Glomerular endothelial cell (primary cell): ENCODE measurements at places on chromosomes 2 and 18. TPM values are rescaled to one million over a fixed set of nuclear protein-coding genes. Genes with fewer than 3 reads are reported as not detected.

- no peak for DNase-seq
Observed at GRCh38 chr2:148716378-148716920, 71.9 kb downstream of the EPC2 start.

DNA sequence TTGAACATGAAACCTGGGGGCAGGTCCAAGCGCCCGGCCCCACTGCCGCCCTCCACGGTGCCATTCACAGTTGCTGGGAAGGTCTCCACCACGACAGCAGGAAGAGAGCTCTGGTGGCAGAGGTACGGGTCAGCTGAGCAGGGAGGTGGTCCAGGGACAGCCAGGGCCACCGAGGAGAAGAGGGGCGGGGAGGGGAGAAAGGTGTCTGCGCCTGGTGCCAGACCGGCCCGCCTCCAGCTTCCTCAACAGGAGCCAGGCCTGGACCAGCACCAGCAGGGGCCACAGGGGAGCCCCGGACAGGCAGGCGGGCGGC lies 56.2 kb downstream of the BIN1 start:
- DNase-seq, result no peak

GRCh38 chr2:177282181-177282641 lies 17.7 kb upstream of the NFE2L2 start:
- DNase-seq, result no peak

SULT1C2 gene
- total RNA-seq, result not detected in 2 replicates

VWC2L gene
- total RNA-seq, result not detected in 2 replicates

- no peak for DNase-seq
Observed at GRCh38 chr2:164802095-164802707, 39.4 kb downstream of the COBLL1 start.

DNA sequence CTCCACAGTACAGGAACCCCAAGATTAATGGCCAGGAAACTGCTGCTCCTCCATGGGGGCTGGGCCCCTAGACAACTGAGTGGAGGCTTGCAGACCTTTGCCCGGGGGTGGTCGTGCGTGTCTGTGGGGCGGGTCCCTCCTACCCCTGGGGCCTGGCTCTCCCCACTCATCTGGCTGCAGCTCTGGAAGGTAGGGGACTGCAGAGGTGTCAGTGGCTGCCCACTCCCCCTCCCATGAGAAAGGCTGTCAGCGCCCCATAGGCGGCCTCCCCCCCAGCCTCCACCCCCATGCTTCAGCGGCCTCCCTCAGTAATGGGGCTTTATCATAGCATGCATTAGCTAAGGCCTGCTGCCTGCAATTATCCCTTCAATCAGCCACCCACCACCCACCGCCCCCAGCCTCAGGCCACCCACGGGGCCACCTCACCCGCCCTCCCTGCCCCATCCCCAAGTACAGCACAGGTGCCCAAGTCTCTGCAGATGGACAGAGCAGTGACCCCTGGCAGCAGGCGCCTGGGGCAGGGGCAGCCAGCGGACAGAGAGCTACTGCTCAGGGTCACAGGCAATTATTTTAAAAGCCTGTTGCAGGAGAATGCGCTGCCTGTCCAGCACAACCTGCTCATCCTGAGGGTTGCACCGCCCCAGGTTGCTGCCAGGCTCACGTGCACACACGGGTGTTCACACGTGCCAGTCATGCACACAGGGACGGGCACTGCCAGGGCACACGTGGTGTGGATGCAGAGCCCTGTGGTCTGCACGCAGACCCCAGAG lies 9.1 kb upstream of the ECEL1 start:
- no peak for DNase-seq

GRCh38 chr2:72992734-72993102 lies 75.4 kb downstream of the EMX1 start:
- no peak for DNase-seq

DNA sequence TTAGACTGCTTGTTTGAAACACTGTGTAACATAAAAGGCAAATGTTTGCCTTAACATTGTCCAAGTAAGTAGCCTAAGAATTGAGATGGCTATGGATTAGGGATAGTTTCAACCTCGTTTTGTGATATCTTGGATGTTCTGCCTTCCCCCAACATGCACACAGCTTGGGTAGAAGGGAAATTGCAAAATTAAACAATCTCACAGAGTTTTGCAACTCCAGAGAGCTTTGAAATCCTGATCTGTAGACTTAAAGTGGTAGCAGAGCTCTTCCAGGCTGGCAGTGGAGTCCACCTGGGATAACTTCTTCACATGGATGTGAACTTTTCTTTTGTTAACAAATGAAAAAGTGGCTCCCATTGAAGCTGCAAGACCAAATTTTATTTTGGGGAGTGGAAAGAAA lies 59.6 kb downstream of the CHRNA1 start:
- DNase-seq, result no peak

DNA sequence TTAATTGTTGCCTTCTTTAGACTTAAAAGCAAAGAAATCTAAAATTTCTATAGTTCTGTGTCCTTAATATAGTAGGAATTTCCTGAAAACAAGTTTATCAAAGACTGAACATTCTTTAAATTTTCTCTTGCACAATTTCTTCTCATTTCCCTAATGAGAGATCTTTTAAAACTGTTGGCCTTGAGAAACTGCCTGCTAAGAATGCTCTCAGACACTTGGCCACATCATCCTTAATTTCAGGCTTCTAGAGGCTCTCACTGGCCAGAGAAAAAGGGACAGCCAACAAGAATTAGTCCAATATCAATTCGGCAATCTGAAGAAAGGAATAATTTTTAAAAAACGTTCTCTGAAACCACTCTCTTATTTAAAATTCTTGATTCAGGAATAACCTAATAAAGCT lies 167.0 kb upstream of the CREB1 start:
- no peak for DNase-seq

ASNSD1 gene
- total RNA-seq, result 37.2 and 41.0 TPM in 2 replicates

DTNA gene
- 4.5 and 12.3 TPM in 2 replicates for total RNA-seq

DNA sequence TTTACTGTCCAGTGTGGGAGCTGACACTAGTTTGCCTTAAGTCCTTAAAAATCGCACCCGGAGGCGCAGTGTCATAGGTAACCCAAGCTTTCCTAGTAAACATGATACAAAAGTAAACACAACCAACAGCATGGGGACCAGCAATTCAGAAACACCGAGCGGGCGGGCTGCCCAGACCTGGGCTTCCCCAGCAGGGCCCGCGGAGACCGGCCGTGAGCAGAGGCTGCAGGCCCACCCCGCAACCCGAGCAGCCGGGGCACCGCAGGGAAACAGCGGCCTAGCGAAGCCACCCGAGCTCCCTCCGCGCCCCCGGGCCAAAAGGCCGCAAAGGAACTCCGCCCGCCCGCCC lies 296 bp downstream of the TTC21B start:
- no peak for DNase-seq

GRCh38 chr2:159859583-159859982 lies 61.6 kb upstream of the CD302 start:
- no peak for DNase-seq

DNA sequence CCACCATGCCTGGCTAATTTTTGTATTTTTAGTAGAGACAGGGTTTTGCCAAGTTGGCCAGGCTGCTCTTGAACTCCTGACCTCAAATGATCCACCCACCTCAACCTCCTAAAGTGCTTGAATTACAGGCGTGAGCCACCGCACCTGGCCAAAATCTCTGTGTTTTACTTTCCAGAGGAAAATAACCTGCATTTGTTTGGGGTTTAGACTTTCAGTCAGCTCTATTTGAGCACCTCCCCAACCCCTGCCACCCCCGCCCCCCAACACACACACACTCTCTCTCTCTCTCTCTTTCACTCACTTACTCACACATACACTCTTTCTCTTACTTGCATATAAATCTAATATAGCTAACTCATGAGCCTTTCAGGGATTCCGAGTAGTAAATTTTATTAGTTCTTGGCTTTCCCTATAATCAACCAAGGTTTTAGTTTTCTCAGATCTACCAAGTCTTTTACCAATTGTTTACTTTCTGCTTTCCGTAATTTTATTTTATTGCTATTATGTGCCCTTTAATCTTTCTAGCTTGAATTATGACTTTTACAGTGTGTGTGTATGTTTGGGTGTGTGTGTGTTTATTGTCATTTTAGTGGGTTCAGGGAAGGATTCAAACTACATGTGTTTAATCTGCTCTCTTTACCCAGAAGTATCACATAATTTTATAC lies 24.5 kb downstream of the MFSD6 start:
- DNase-seq, result no peak

DNA sequence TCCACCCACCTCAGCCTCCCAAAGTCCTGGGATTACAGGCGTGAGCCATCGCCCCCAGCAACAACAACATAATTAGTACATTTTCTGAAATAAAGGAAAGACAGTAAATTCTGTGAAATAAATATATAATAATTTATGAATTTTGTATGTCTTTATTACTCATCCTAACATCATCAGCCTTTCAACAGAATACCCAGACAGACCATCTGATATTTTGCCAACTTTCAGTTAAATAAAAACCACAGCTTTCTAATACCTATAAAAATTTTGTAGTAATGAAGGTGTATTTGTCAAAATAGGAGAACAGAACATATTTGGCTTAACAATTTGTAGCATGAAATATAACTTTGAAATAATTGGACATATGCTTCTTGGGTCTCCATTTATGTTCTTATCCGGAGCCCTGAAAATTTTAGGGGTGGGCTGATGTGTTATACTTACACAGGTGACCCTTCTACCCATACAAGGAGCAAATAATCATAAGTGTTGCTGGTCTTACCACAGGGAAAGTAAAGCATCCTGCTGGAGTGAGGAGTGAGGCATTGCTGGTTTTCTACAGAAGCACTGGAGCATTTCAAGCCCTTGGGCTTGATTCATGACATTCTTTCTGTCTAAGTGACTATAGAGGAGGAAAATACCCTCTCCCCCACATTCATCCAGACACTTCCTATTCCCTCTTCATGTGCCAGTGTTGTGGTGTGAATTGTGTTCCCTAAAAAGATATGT lies 99.3 kb downstream of the SPOPL start:
- no peak for DNase-seq

GRCh38 chr2:64474121-64474571 lies 20.2 kb downstream of the LGALSL start:
- no peak for DNase-seq

- DNase-seq, result no peak
Observed at GRCh38 chr2:16227811-16228462, 287.6 kb downstream of the MYCN start.

- DNase-seq, result no peak
Observed at GRCh38 chr2:134706587-134707329, 12.0 kb downstream of the TMEM163 start.

TRIM43 gene
- not detected in 2 replicates for total RNA-seq

- DNase-seq, result no peak
Observed at GRCh38 chr2:28346587-28346986, 46.1 kb upstream of the FOSL2 start.

DNA sequence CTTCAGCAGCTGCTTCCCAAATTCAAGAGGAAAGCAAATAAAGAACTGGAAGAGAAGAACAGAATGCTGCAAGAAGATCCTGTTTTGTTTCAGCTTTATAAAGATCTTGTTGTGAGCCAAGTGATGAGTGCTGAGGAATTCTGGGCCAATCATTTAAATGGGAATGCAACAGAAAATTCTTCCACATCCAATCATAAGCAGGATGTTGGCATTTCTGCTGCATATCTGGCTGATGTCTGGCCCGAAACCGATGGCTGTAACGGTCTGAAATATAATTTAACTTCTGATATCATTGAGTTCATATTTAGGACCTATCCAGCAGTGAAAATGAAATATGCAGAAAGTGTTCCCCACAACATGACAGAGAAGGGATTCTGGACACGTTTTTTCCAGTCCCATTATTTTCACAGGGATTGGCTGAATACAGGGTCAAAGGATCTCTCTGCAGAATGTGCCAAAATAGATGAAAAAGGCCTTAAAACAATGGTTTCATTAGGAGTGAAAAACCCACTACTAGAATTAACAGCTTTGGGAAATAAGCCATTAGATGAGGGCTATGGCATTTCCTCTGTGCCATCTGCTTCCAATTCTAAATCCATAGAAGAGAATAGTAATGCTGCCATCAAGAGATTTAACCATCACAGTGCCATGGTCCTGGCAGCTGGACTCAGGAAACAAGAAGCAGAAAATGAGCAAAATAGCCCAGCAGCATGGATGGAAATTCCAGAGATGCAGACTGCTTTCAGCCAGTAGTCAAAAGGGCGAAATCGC lies 175.6 kb downstream of the MC4R start:
- DNase-seq, result no peak

- DNase-seq, result no peak
Observed at GRCh38 chr18:2111456-2111855, 459.8 kb downstream of the METTL4 start.
